ENCODE measurements at places on chromosomes 6 and 20. TPM values are rescaled to one million over a fixed set of nuclear protein-coding genes. Genes with fewer than 3 reads are reported as not detected.

DNA sequence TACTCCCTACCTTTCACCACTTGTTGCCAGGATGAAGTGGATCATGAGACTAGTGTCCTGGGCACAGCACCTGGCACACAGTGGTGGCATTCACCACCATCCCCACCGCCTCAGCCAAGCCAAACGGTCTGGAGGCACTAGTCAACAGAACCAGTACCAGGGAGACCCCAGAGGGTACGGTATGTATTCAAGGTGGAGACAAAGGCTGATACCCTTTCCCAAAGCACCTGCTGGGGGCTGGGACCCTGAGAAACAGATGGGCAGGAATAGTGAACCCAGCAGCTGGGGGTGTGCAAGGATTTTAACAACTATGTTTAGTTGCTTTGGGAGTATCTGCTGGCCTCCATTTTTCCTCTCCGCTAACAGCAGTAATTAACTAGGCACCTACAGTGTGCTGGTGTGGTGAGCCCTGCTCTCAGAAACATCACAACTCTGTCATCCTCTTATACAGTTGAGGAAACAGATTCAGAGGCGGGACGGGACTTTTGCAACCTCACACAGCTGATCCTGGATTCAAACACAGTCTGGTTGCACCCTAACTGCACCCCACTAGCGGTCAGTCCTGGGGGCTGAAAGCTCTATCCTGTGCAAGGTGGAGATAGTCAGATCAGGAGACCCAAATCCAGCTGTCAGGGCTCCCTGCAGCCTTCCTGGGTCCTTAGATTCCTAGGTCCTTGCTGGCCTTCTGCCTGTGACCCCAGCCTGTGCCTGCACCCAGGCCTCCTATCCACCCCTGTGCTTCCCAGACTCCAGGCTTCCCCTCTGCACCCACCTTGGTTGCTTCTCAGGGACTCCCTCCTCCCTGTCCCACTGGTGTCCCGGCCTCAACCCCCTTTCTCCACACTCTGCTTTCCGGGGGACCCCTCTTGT, 1.2 kb downstream of the SNTA1 start:
- peaks cover 23% of the 10 kb centered on the region for H3K4me1 ChIP-seq
- no peaks in the 10 kb centered on the region for H3K36me3 ChIP-seq
- H3K27ac ChIP-seq: no peak overlapping the region
- peaks cover 12% of the 10 kb centered on the region for H3K27me3 ChIP-seq

GRCh38 chr6:2940010-2940850, 31.1 kb downstream of the SERPINB6 start:
- peak overlapping the region; percentile 94 for H3K27ac ChIP-seq
- H3K27me3 ChIP-seq: peaks cover 31% of the 10 kb centered on the region
- peak overlapping the region; percentile 69 for H3K4me3 ChIP-seq
- peak; percentile 81 for DNase-seq
- peaks cover 45% of the 10 kb centered on the region for H3K36me3 ChIP-seq

- peaks cover 4% of the 10 kb centered on the region for H3K27me3 ChIP-seq
- no peak for DNase-seq
- H3K36me3 ChIP-seq: no peaks in the 10 kb centered on the region
- no peak overlapping the region for H3K27ac ChIP-seq
- no peaks in the 10 kb centered on the region for H3K4me1 ChIP-seq
Observed at GRCh38 chr6:150465610-150466009, 96.8 kb downstream of the IYD start.

DNA sequence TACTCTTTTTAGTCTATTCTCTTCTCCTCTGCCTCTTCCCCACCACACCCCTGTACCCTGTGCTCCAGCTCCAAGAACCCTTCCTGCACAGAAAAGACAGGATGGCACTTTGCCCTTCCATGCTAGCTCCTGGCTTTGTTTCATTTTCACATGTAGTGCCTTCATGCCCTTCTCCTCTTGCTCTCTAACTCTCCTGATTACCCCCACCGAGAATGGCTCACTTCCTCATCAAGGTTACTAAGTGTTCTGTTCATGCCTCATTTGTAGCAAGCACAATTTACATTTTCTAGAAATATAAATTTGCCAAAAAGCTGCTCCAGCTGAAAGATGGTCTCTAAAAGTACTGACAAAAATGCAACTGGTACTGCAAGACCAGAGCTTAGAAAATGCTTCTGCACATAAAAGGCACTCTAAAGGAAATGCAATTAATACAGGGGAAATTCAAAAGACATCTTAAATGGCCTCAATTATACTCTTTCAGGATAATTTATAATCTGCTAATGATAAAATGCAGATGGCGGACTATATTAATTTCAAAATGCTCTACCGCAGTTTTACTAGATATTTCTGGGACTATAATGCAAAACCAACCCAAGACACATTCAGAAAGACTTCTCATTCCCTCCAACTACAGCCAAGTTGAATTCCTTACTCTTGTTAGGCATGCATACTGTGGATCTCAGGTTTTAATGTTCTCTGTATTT, 570.2 kb downstream of the PRKN start:
- no peaks in the 10 kb centered on the region for H3K27me3 ChIP-seq
- no peaks in the 10 kb centered on the region for H3K4me1 ChIP-seq
- no peaks in the 10 kb centered on the region for H3K36me3 ChIP-seq
- DNase-seq: no peak
- H3K4me3 ChIP-seq: no peak overlapping the region
- H3K27ac ChIP-seq: no peak overlapping the region

DNA sequence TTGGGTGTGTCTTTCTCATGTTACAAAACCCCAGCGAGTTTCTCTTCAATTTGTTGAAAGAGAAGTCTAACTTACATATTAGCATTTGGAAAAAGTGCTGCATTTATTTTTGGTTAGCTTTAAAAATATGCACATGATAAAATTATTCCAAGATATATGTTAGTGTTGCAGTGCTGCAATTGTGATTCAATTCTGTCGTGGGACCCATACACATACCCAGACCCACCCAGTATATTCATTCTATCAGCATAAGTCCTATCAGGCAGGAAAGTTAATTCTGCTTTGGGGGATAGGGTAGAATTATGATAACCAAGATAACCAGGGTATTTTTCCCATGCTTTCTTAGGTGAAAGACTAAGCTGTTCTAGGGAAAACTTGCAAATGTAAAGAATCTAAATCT, 313.5 kb downstream of the EPHA7 start:
- H3K36me3 ChIP-seq: no peaks in the 10 kb centered on the region
- H3K27ac ChIP-seq: no peak overlapping the region
- no peak overlapping the region for H3K4me3 ChIP-seq
- H3K4me1 ChIP-seq: no peaks in the 10 kb centered on the region
- H3K27me3 ChIP-seq: no peaks in the 10 kb centered on the region

GRCh38 chr20:60262967-60263603, 304.9 kb downstream of the CDH26 start:
- H3K27ac ChIP-seq: no peak overlapping the region
- H3K4me3 ChIP-seq: no peak overlapping the region
- peak; percentile 63 for DNase-seq
- peaks cover 9% of the 10 kb centered on the region for H3K4me1 ChIP-seq

GRCh38 chr6:1594445-1595200, 15.1 kb upstream of the FOXC1 start:
- H3K27ac ChIP-seq: no peak overlapping the region
- H3K4me3 ChIP-seq: no peak overlapping the region
- DNase-seq: no peak
- H3K27me3 ChIP-seq: peaks cover 48% of the 10 kb centered on the region
- H3K36me3 ChIP-seq: no peaks in the 10 kb centered on the region
- H3K4me1 ChIP-seq: peaks cover 3% of the 10 kb centered on the region

GRCh38 chr20:41049451-41049850, 20.8 kb downstream of the TOP1 start:
- peak overlapping the region; percentile 95 for H3K27ac ChIP-seq
- H3K27me3 ChIP-seq: no peaks in the 10 kb centered on the region
- no peak overlapping the region for H3K4me3 ChIP-seq
- H3K4me1 ChIP-seq: peaks cover 85% of the 10 kb centered on the region

DNA sequence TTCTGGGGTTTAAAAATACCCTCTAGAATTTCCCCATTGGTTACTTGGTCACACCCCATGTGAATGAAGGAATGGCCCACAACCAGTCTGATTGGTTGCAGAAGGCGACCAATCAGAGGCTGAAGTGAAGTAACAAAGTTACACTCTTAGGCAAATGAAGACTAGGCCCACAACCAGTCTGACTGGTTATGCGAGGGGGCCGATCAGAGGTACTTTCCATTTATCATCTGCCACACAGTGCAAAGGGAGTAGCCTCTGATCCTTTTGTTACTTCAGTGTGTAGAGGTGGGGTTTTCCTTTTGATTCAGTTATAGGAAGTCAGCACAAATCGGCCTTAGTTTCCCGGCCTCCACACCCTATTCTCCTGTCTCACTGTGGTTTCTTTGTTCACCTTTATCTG, 61.2 kb upstream of the SGK1 start:
- no peak overlapping the region for H3K4me3 ChIP-seq
- DNase-seq: peak; percentile 33
- H3K36me3 ChIP-seq: peaks cover 4% of the 10 kb centered on the region
- no peaks in the 10 kb centered on the region for H3K27me3 ChIP-seq
- peak overlapping the region; percentile 56 for H3K27ac ChIP-seq

GRCh38 chr20:17376031-17376430, 149.2 kb downstream of the PCSK2 start:
- no peaks in the 10 kb centered on the region for H3K4me1 ChIP-seq
- no peak for DNase-seq
- H3K4me3 ChIP-seq: no peak overlapping the region
- H3K27me3 ChIP-seq: no peaks in the 10 kb centered on the region

BMP2 gene
- not detected for total RNA-seq

ARG1 gene
- not detected for total RNA-seq

COL19A1 gene
- total RNA-seq: 0.03 TPM
